ENCODE measurements at places on chromosomes 6 and 20.

GRCh38 chr6:150053450-150053849 is 15.5 kb downstream of the ULBP3 start:
- no peak for DNase-seq

- DNase-seq = no peak
These were observed 923 bp downstream of the GMDS start for GRCh38 chr6:2244261-2245102.

DNA sequence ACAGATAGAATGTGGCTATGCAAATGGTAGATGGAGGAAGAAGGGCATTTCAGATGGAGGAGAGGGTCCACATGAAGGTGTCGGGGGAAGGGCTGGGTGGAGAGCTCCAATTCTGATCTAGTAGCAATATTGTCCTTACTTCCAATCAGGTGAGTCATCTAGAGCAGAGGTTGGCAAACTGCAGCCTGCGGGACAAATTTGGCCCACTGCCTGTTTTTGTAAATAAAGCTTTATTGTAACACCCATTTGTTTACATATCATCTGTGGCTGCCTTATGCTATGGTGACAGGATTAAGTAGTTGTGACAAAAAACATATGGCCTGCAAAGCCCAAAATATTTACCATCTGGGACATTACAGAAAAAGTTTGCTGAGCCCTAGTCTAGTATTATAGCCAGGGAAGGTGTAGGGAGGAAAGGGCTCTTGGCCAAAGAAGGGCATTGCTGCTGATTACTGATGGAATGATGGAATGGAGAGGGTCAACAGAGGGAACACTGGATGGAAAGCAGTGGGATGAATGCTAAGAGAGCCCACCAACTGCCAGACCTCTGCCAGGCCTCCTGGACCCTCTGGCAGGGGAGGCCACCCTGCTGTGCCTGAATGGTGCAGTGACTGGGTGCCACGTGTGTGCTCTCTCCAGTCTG is 79.8 kb downstream of the SLC22A23 start:
- DNase-seq = no peak

- DNase-seq = no peak
These were observed 356.6 kb upstream of the JAG1 start for GRCh38 chr20:11030351-11030750.

GRCh38 chr6:23445157-23445710 is 680.8 kb upstream of the NRSN1 start:
- DNase-seq = no peak

- DNase-seq = peak; percentile 23
These were observed 569.8 kb downstream of the QKI start for GRCh38 chr6:163984124-163984936.

DNA sequence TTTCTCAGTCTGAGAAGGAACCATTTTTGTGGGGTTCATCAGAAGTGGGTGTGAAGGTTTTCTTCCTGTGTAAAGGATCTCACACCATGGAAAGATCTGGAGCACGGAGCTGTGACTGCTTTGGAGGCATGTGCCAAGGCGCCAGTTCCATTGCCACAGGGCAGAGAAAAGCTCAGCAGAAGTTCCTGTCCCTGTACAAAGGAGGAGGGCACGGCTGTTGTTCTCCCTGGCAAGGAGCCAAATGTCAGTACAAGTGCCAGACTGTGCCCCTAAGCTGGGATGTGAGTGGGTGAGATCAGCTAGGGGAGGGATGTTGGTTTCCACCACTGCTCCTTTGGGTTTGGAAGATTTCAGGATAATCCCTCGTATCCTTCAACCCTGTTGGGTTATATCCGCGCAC is 117.3 kb downstream of the CRYBG1 start:
- DNase-seq = no peak

Data from RCC 7860 (cell line).